ENCODE measurements at places on chromosomes 5 and 9. TPM values are rescaled to one million over a fixed set of nuclear protein-coding genes. Genes with fewer than 3 reads are reported as not detected.

DNA sequence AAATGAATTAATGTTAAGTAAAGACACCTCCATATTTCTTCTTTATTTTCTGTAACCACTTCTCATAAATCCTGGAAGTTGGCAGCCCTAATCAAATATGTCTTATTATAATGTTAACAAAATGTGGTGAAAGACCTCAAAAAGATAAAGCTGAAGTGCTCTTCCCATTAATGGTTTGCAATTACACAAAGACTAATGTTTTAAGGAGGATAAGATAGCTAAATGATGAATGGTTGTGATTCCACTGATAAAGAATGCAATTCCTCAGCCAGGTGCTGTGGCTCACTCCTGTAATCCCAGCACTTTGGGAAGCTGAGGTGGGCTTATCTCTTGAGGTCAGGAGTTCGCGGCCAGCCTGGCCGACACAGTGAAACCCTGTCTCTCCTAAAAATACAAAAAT lies 125.8 kb upstream of the SNX2 start:
- DNase-seq, result no peak

- no peak for DNase-seq
Measured at GRCh38 chr5:55864606-55865541, 13.7 kb downstream of the IL31RA start.

DNA sequence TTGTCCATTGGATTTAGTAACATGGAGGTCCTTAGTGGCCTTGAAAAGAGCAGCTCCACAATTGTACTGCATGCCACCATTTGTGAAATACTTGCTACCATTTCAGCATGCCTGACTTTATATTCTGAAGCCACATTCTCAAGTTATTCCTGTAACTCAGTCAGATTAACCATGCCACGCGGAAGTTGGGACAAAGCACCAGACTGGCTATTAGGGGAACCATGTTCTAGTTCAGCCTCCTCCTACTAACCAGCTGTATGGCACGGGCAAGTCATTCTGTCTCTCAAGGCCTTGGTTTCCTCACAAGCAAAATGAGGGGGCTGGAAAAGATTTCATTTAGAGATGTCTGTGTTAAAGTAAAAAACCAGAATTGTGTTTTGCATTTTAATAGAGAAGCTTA lies 418.0 kb downstream of the PLK2 start:
- no peak for DNase-seq

The PAIP1 gene
- 115 TPM for polyA plus RNA-seq

GRCh38 chr9:99823681-99824377 lies 2.1 kb downstream of the NR4A3 start:
- no peak for DNase-seq

DNA sequence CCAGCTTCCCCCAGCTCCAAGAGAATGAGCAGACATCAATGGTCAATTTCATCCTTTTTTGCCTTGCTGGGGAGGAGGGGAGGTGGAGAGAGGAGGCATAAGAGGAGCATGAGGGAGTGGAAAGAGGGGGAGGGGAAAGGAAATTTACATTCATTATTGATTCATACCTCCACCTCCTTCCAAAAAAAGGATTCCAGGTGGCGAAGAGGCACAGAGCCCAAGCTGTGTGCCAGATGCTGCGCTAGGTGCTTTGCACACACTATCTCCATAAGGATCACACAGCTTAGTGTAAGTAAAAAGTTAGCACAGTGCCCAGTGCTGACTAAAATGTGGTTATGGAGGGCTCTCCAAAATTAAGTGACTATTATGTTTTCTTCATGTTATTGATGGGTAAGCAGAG lies 11.0 kb downstream of the ASTN2 start:
- no peak for DNase-seq

The RFESD gene
- 1.5 TPM for polyA plus RNA-seq

The HTR4 gene
- 0.09 TPM for polyA plus RNA-seq

The LECT2 gene
- polyA plus RNA-seq, result not detected

- no peak for DNase-seq
Measured at GRCh38 chr5:72141440-72142355, 34.4 kb downstream of the MAP1B start.

- DNase-seq, result no peak
Measured at GRCh38 chr5:77426670-77427069, 65.4 kb downstream of the WDR41 start.

- DNase-seq, result no peak
Measured at GRCh38 chr5:101935086-101935485, 361.0 kb downstream of the SLCO4C1 start.

The CSF1R gene
- polyA plus RNA-seq, result not detected

- no peak for DNase-seq
Measured at GRCh38 chr9:35649431-35650340, 1.0 kb downstream of the SIT1 start.

GRCh38 chr5:74497706-74498105 lies 142.8 kb downstream of the ENC1 start:
- DNase-seq, result no peak

The CMBL gene
- 12.6 TPM for polyA plus RNA-seq

DNA sequence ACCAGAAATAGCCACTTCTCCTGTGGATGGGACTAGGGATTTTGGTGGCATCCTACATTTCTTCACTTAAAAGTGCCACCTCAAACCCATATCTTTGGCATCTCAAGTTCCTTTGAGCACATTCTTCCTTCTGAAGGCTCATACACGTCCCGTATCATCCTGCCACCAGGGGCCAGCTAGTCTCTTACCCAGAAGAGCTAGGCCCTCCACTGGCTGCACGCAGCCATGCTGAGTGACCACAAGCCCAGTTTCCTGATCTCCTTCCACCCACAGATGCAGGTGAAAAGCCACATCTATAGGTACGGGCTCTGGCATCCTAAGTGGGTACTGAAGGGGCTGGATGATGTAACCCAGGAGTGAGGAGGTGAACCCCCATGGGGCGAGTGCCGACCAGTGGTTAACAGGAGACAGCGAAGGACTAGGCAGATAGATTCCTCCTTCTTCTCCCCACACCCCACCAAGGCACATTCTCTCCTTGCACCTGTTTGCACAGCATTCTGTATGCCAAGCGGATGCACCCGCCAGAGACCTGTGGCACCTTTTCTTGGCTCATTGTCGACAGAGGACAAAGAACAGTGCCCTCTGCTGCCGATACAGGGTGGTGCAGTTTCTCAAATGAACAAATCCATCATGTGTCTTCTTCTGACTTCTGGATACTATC lies 14.4 kb upstream of the SCGB3A1 start:
- DNase-seq, result peak; percentile 25

- DNase-seq, result no peak
Measured at GRCh38 chr9:69427286-69427685, 102.3 kb downstream of the ENTREP1 start.

- DNase-seq, result no peak
Measured at GRCh38 chr9:137205126-137206069, at the start of the genes NDOR1 and TMEM203. Gene NDOR1 (plus strand): TSS chr9:137205700. CDS start chr9:137205778, 78 bp downstream. Gene TMEM203 (minus strand): TSS chr9:137205648. CDS start chr9:137205414, 234 bp downstream.

The CARTPT gene
- polyA plus RNA-seq, result not detected

GRCh38 chr9:71146511-71146910 lies 25.1 kb upstream of the TRPM3 start:
- no peak for DNase-seq

- DNase-seq, result no peak
Measured at GRCh38 chr5:140548791-140549190, 1.3 kb downstream of the EIF4EBP3 start.

The MEIKIN gene
- not detected for polyA plus RNA-seq

GRCh38 chr5:133052317-133053175 lies 733 bp downstream of the HSPA4 start:
- no peak for DNase-seq

DNA sequence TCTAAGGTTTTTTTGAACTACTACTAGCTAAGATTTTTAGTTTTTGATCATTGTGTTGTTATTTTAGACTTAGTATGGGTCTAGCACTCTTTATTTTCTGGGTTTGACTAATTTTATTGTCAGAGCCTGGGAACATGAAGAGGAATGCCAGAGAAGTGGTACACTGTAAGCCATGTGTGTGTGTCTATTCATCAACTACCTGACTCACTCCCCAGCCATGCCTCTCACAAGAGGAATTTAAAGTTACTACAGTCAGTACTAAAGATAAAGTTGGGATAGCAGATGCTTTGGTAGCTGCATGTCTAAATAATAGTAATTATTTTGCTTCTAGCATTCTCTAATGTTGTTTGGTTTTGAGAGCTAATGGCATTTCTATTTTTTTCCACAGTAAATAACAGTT lies 264.8 kb downstream of the CSNK1G3 start:
- no peak for DNase-seq

The SPINK6 gene
- 35.5 TPM for polyA plus RNA-seq

- DNase-seq, result no peak
Measured at GRCh38 chr9:101429736-101430135, 5.8 kb downstream of the ALDOB start.

DNA sequence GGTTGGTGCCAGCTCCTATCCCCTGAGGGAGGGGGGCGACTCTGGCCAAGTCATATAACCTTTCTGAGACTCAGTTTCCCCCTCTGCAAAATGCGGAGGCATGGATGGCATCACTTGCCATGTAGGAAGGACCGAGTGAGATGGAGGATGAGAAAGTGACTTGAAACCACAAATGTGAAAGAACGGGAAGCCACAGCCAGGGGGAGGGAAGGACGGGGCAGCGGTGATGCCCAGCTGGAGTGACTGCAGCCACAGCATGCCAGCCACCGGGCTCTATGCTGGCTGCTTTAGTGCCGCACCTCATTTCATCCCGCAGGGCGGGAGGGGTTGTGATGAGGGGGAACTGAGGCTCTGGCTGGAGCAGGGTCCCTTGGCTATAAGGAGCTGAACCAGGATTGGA lies 74.5 kb downstream of the HMCN2 start:
- DNase-seq, result no peak

DNA sequence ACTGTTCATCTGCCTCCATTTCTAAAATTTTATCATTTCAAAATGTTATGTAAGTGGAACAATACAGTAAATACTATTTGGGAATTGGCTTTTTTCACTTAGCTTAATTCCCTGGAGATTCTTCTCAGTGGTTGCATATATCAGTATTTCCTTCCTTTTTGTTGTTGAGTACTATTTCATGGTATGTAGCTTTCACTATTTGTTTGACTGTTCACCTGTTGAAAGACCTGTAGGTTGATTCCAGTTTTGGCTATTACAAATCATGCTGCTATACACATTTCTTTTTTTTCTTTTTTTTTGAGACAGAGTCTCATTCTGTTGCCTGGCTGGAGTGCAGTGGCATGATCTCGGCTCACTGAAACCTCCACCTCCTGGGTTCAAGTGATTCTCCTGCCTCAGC lies 33.0 kb upstream of the PWWP2A start:
- no peak for DNase-seq

DNA sequence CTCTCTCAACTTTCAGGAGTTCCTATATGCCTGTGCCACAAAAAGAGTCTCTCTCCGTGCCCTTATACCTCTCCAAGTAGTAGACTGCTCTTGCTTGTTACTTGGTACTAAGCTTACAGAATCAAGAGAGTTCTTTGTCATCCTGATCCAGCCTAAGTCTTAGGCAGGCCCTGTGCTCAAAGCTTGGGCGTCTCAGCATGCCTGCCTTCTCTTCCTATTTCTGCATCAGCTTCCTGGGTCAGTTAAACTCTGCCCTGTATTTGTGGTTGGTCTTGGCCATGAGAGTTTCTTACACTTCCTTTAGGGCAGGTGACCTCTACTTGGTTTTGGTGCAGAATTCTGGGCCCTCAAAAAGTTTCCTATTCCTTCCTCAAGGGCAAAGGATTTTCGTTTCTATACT lies 33.0 kb upstream of the UGCG start:
- DNase-seq, result no peak

The TRIM23 gene
- 5.6 TPM for polyA plus RNA-seq

The KCNN2 gene
- 0.09 TPM for polyA plus RNA-seq

GRCh38 chr5:36598045-36598444 lies 8.4 kb upstream of the SLC1A3 start:
- DNase-seq, result no peak

The PCDHB16 gene
- 0.09 TPM for polyA plus RNA-seq

- DNase-seq, result no peak
Measured at GRCh38 chr5:98975682-98976407, 47.0 kb upstream of the CHD1 start.

GRCh38 chr9:73118286-73118685 lies 33.4 kb upstream of the ANXA1 start:
- DNase-seq, result no peak

- no peak for DNase-seq
Measured at GRCh38 chr9:130058154-130058553, 4.4 kb downstream of the GPR107 start.

DNA sequence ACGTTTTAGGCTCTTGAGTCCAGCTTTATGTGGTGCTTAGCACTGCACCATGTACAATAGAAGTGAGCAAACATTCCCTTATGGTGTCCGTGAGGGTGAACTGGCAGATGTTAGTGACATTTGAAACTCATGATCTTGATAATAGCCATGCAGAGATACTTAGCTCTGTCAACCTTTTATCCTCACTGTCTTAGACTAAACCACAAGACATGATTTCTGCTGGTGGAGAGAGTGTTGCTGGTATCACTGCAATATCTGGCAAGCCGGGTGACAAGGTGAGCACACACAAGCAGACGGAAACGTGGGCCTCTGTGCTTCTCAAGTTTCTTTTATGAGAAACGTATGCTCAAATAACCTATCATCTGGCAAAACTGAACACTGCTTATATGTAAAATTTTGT lies 68.4 kb downstream of the CAST start:
- DNase-seq, result no peak

DNA sequence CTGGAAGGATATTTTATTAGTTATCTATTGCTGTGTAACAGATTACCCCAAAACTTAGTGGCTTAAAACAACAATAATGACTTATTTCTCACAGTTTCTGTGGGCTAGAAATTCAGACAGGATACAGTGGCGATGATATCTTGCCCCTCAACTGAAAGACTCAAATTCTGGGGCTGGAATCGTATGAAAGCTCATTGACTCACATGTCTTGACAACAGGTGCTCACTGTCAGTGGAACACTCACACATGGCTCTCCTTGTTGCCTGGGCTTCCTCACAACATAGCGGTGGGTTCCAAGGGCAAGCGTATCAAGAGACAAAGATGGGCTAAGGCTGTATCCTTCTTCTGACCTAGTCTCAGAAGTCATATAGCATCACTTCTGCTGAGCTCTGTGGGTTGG lies 3.7 kb upstream of the GNPDA1 start:
- DNase-seq, result no peak

- no peak for DNase-seq
Measured at GRCh38 chr9:101139082-101139481, 110.6 kb downstream of the PLPPR1 start.

DNA sequence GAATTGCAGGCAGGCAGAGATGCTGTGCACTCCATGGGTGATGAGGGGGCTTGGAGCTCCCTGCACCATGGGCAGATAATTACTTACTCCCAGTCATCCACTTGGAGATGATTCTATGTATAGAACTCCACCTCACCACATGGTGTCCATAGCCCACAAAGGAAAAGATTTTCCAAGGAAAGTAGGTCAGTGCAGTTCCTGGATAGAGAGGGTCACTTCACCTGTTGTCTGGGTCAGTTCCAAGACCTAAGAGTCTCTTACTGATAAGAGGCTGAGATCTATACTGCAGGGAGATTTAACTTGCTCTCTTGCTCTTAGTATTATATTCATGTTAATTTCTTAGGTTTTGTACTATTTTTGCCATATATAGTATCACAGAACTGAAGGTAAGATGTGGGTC lies 113.9 kb upstream of the BRINP1 start:
- no peak for DNase-seq

- DNase-seq, result no peak
Measured at GRCh38 chr9:80218328-80218727, 646.6 kb downstream of the TLE4 start.

The PCDHB9 gene
- 0.01 TPM for polyA plus RNA-seq

The SLC6A18 gene
- not detected for polyA plus RNA-seq

The PCDHA12 gene
- 0.07 TPM for polyA plus RNA-seq

The LCN15 gene
- polyA plus RNA-seq, result not detected

The TTC1 gene
- 51.7 TPM for polyA plus RNA-seq

GRCh38 chr5:98638701-98639100 lies 134.8 kb upstream of the RGMB start:
- DNase-seq, result no peak

The NMUR2 gene
- polyA plus RNA-seq, result not detected
